ENCODE measurements at places on chromosomes 7 and 10.

GRCh38 chr7:100516135-100516812 lies 22.7 kb upstream of the AGFG2 start:
- peak; percentile 96 for DNase-seq

GRCh38 chr10:122465401-122466040 lies 4.2 kb downstream of the HTRA1 start:
- DNase-seq, result no peak

DNA sequence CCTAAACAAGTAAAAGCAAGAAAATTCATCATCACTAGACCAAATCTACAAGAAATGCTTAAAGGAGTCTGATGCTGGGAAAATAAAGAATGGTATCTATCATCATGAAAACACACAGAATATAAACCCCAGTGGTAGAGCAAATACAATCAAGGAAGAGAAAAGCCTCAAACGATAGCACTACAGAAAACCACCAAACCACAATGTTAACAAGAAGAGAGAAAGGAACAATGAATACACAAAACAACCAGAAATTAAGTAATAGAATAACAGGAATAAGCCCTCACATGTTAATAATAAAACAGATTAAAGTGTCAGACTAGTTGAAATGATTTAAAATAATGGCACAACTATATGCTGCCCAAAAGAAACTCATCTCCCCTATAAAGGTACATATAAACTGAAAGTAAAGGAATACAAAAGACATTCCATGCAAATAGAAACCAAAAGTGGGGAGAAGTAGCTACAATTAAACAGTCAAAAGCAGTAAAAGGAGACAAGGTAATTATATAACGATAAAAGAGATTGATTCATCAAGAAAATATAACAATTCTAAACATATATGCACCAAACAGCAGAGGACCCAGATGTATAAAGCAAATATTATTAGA lies 77.3 kb downstream of the JMJD1C start:
- DNase-seq, result peak; percentile 43

GRCh38 chr10:17029581-17030271 lies 99.9 kb downstream of the CUBN start:
- peak; percentile 91 for DNase-seq

DNA sequence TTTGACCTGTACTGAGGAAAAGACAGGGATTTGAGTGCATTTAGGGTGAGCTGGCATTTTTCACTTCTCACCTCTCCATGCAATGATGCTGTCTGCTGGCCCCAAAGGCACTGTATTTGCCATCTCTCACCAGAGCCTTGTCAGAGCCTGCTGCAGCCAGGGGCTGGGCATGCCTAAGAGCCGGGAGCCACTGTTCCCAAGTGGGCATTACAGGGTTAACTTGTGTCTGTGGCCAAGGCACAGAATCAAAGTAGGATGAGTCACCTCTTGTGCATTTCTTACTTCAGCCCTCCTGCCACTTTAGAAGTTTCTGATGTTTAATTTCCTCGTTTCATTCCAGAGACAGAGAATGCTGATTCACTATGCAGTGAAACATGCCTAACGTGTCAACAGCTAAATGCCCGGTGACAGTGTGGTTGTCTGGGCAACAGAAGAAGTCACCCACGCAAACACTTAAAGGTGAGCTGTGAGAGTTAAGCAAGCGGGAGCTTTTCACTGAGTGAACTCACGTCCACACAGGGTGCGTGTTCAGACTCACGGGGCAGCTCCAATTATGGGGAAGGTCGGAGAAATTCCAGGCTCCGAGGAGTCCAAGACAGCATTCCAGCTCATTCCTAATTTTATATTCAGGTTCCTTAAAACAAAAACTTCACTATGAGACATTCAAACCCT lies 57.1 kb upstream of the IGFBP3 start:
- peak; percentile 97 for DNase-seq

DNA sequence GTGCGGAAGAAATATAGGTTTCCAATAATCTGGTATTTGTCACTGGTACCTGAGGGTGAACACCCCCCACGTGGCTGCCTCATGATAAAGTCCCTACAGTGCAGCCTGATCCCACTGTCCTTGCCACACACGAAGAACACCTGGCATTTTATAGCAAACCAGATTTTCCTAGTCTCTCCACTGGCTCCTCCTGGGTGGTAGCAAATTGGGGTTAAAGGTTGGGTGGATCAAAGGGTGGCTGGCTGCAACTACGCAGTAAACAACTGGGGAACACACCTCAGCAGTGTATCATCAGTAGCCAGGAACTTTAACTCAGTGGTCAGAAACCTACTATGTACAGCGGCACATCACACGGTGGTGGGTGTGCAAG lies 10.3 kb downstream of the SEPHS1 start:
- DNase-seq, result no peak

All from LHCN-M2 (cell line).